ENCODE measurements at places on chromosomes 5 and 9.

- DNase-seq, result no peak
Measured at GRCh38 chr9:93979721-93980120, 24.6 kb upstream of the BARX1 start.

GRCh38 chr5:1243487-1244130 is 18.4 kb downstream of the SLC6A18 start:
- DNase-seq, result no peak

- no peak for DNase-seq
Measured at GRCh38 chr9:34457266-34458012, 931 bp downstream of the FAM219A start.

DNA sequence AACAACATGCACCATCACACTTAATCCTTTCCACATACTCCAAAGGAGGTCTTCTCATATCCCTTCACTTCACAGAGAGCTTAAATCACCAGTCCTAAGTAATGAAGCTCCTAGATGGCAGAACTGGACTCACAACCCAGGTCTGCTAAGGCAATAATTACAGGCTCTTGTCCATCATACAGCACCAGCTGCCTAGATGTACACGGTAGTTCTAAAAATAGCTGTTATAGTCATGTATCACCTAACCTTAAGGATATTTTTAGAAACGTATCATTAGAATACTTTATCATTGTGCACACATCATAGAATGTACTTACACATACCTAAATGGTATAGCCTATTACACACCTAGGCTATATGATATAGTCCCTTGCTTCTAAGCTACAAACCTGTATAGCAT is 644.6 kb upstream of the RGMB start:
- no peak for DNase-seq

GRCh38 chr9:98879963-98880310 is 63.8 kb upstream of the COL15A1 start:
- DNase-seq, result no peak

- DNase-seq, result no peak
Measured at GRCh38 chr9:78552802-78553201, 255.9 kb downstream of the PSAT1 start.

DNA sequence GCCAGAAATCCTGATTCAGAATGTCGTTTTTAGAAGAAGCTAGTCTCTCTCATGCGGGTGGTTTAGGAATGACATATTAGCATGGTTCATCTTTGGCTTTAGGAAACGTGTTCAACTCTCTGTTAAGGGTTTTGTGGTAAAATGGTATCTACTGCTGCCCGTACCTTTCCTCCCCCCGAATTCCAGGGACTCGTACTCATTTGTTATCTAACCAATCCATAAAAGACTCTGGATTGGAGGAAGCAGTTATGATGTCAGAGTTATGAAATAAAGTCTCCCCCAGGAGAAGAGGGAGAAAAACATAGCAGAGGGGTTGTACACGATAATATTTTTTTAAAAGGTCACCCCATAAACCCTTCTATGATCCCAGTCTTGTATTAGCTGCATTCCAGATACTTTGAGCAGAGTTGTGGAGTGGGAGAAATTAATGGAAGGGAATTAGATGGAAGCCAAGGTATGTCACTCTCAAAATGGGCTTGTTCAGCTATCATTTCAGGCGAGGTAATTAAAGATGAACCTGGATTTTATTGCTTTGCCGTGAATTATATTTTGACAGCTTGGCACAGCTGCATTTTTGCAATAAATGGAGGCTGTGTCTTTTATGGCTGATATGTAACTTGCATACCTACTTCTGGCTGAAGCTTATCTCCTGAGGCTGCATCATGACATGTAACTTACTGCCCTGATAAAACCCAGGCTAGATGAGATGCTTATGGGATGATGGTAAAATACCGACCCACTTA is 31.3 kb downstream of the RAI14 start:
- no peak for DNase-seq

DNA sequence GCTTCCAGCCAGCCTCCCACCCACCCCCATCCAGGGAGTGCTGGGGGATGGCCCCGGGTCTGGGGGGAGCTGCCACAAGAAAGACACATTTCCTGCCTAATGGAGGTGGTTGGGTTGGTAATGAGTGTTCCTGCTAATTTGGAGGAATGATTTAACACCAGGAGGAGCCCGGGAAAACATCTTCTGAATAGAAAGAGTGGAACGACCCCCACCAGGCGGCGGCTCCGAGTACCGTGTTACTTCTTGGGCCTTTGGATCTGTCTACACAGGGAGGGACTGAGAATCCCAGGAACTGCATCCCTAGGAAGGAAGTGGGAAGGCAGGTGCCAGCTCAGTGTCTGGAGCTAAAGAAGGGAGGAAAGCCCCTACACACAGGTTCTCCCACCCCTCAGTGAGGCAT is 64.6 kb downstream of the TSPAN17 start:
- no peak for DNase-seq

DNA sequence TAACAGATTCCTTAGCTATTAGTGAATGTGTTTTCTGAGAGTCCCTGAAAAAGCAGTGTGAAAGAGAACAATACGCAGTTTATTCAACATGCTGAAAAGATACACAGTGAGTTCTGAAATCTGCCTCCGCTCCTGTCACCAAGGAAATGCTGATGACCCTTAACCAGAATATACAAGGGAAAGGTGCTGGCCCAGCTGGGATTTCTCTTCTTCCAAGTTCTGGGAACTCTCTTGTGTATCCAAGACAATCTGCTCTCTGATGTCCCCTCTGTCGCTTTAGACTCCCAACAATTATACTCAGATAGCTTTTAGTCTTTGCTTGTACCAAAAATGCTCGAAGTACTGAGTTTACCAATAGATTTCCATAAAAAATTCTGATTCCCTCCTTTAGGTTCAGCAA is 214.9 kb downstream of the TMEM167A start:
- no peak for DNase-seq

GRCh38 chr9:131033269-131034224 is 24.6 kb downstream of the LAMC3 start:
- DNase-seq, result no peak

DNA sequence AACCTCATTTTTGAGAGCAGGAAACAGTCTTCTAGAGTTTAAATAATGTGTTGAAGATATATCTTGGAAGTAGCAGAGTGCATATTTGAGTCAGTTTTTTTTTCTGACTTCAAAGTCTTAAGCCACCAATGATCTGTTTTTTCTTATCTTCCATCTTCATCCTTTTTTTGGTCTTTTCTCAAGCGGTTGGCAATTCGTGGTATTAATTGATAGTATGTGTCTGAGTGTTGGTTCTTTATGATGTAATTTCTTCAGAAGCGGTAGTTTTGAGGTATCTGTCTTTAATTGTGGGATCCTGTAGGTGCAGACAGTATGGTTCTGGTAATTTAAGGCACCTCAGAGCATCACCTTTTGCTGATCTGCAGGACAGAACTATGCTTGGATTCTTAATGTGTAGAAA is 3.9 kb downstream of the CSNK1G3 start:
- no peak for DNase-seq

DNA sequence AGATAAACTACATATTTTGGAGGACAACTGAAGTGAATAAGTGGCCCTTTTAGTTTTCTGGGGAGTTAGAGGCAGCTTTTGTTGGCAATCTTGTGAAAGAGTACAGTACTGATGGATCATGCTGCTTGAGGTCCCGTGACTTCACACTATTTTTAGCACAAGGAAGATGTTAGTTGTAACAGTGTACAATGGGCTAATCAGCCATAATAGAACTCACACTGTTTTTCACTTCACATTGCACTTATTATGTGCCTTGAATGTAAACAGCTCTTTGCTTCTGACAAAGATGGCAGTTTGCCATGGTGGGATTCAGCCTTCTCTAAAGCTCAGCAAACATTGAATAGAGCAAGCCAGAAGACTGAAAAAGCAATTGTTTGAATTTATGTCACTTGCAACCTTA is 176.7 kb upstream of the ZNF608 start:
- no peak for DNase-seq

DNA sequence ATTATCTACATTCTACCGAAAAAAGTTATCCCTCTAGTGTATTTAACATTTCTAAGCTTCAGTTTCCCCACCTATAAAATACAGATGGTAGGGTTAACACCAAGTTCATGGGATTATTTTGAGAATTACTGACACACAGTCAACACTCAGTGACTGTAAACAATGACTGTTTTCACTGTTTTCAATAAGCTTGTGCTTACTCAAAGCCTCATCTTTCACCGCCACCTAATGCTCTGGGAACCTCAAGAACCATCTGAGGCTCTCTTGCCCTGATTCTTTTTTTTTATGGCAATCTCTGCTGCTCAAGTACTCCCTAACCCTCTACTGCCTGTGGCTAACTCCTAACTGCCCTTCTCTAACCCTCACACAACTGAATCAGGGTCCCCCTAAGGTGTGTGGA is 59.6 kb downstream of the SETX start:
- no peak for DNase-seq

DNA sequence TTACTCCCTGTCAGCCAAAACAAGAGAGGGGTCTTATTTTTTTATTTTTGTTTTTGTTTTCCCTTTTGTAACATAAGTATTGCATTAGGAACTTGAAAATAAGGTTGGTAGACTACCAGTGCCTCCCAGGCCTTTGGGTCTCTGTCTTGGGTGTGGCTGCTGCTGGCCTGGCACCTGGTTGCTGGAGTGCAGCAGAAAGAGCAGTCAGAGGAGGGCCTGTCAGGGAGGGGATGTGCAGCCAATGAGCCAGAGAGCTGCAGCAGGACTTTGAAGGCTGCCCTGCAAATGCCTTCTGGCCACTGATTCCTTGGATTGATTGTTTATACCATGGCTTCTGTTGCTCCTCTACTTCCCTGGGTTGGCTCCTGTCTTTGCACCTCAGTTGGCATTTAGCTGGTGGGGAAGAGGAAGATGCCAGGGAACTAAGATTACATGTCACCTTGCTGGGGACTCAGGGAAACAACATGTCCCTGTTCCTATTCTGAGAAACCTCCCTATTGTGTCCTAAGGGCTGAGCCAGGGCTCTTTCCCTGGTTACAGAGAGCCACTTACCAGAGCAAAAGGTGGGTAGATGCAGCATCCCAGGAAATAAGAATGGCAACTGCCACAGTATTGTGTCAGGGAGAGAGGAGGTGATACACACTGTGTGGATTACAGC is 66.6 kb downstream of the ANGPTL2 start:
- no peak for DNase-seq

GRCh38 chr9:123069010-123069481 is 35.6 kb downstream of the GPR21 start:
- no peak for DNase-seq

- no peak for DNase-seq
Measured at GRCh38 chr5:65133477-65134110, 348.1 kb downstream of the ADAMTS6 start.

DNA sequence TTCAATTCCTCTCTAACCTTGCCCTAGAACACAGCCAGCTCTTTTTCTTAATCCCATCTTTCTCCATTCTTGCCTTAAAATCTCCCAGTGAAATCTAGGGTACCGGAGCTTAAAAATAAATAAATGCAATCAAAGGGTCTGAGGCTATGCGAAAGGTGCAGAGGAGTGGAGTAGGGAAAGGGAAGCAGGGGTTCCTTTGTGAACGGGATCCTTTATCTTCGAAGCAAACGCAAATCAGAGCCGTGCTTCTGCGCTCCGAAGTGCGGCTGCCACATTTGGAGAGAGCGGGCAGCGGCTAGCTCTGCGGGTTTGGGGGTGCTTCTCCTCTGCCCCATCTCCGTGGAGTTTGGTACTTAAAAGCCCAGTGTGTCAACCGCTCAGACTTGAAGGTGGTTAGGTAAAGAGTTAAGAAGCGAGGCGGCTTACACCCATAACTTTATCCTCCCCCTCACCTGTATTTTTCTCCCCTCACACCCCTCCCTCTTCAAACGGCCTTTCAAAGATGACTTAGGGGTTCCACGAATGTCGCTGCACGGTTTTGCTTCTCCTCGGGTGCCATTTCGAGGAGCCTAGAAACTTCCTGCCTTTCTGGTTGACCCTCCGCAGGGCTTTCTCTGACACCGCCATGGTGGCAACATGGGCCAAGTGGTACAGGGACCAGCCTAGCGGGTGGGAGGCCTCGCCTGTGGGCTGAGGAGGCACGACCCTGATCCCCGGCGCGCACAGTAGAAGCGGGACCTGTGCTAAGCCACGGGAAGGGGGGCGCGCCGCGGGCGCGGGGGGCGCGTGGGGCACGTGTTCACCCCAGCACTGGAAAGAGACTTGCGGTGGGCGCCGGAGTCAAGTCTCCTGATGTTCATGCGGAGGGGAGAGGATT is 31.7 kb upstream of the NFIB start:
- no peak for DNase-seq

GRCh38 chr9:4842734-4843133 is 50.0 kb downstream of the RCL1 start:
- DNase-seq, result no peak

- no peak for DNase-seq
Measured at GRCh38 chr9:89037346-89037745, 46.1 kb downstream of the S1PR3 start.

DNA sequence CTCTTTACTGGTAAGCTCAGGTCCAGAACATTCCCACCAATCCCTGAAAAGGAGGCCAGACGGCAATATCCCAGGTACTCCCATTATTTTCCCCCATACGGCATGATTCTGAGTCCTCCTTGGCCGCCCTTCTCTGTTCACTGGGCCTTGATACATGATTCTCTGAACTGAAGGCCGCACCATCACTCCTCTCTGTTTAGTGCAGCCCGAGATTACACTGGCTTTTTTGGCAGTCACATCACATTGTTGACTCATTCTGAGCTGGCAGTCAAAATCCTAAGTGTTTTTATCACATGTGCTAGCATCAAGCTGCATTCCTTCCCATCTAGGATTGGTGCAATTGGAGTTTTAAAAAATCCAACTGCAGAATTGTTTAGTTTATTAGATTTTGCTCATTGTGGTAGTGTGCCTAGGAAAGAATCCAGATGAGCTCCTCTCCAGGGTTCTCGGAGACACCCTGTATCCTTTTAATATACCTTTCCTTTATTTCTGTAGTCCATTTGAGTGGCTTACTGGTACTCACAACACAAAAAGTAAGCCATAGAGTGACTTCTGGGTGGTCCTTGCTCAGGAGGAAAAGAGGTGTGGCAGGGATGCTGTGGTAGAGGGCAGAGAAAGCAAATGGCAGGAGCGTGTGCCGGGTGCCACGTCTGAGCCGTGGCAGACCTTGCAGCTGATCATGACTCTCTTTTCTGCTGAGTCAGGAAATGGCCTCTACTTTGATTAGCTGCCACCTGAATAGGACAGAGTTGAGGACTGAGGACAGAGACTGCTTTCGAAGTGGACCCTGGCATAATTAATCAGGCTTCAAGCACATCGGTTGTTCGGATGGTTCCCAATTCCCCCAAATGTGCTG is 121.1 kb upstream of the IL12B start:
- DNase-seq, result no peak

GRCh38 chr9:2337131-2337530 is 284.5 kb upstream of the VLDLR start:
- DNase-seq, result no peak

DNA sequence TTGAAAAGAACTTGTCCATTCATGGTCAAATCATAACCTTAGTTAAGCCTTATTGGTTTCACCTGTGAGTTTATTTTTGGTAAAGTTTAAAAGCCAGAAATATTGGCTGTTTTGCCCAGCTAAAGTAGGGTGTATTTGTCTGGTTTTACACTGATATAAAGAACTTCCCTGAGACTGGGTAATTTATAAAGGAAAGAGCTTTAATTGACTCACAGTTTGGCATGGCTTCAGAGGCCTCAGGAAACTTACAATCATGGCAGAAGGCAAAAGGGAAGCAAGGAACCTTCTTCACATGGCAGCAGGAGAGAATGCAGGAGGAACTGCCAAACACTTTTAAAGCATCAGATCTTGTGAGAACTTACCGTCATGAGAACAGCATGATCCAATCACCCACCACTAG is 55.3 kb downstream of the JAKMIP2 start:
- no peak for DNase-seq

- no peak for DNase-seq
Measured at GRCh38 chr9:122463828-122464632, 13.7 kb downstream of the OR1J1 start.

- DNase-seq, result no peak
Measured at GRCh38 chr5:171428809-171429542, 9.5 kb downstream of the FGF18 start.
